ENCODE measurements at places on chromosomes 3 and 15.

GRCh38 chr3:109910772-109911171, 573.4 kb upstream of the DPPA4 start:
- no peak for DNase-seq

DNA sequence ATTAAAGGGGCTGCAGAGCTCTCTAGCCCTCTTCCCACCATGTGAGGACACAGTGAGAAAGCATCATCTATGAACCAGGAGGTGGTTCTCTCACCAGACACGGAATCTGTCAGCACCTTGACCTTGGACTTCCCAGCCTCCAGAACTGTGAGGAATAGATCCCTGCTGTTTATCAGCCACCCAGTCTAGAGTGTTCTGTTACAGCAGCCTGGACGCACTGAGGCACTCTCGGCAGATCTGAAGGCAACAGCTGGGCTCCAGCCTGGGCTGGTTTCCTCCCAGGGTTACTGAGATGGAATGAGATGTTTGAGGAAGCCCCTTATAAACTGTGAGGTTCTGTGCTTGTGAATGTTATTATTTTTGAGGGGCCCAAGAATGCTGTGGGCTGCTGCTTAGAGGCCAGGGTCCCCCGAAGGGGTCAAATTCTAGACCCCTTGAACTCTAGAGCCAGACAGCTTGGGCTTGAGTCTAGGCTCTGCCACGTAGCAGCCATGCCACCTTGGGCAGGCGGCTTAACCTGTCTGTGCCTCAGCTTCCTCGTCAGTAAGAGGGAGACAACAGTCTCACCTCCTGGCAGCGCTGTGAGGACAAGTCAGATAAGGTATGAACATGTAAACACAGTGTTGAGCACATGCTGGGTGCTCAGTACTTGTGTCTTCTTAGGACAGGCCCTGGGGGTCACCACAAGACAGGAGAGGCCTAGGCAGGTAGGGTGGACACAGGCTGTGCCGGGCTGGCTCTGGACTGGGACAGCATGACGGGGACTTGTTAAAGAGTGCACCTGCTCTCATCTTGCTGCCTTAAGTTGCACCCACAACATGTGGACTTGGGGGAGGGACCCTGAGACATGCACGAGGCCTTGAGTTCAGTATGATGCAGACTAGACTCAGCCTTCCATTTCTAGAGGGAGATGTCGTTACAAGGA, 49.2 kb downstream of the MGLL start:
- no peak for DNase-seq

GRCh38 chr15:74786551-74787165, 4.8 kb downstream of the CSK start:
- peak; percentile 60 for DNase-seq

GRCh38 chr3:4907643-4908432, 71.4 kb upstream of the BHLHE40 start:
- DNase-seq = no peak

DNA sequence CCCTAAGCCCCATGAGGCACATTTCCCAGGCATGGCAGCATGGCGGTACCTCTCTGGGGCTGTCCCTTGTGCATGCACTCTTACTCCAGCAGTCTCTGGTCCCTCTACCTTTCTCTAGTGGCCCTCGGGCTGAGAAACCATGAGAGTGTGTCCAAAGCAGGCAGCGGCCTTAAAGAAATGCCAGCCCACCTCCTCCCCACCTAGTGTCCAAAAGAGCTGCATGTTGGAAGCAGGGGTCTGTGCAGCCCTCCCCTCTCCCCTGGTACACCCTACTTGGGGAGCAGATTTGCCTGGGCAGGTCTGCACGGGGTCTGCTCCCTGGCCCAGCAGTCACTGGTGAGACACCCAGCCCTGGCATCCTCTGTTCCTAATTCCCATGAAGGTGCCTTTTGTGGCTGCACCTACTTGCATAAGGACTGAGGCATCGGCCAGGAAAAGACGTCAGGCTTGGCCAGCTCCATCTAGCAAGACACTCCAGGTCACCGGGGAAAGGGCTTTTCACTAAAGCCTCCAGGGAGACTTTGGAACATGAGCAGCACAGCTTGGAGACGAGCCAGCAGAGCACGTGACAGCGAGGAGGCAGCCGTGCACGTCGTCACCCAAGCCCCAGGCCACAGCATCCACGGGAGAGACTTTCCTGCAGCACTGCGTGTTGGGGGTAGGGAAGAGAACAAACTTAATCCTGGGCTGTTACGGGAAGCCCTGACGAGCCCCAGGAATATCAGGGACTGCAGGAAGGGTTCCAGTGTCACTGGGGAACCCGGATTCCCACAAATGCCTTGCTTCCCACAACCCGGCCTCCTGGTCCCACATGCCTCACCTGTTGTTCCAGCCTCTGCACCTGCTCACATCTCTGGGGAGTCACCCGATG, 38.8 kb downstream of the TM2D3 start:
- no peak for DNase-seq

DNA sequence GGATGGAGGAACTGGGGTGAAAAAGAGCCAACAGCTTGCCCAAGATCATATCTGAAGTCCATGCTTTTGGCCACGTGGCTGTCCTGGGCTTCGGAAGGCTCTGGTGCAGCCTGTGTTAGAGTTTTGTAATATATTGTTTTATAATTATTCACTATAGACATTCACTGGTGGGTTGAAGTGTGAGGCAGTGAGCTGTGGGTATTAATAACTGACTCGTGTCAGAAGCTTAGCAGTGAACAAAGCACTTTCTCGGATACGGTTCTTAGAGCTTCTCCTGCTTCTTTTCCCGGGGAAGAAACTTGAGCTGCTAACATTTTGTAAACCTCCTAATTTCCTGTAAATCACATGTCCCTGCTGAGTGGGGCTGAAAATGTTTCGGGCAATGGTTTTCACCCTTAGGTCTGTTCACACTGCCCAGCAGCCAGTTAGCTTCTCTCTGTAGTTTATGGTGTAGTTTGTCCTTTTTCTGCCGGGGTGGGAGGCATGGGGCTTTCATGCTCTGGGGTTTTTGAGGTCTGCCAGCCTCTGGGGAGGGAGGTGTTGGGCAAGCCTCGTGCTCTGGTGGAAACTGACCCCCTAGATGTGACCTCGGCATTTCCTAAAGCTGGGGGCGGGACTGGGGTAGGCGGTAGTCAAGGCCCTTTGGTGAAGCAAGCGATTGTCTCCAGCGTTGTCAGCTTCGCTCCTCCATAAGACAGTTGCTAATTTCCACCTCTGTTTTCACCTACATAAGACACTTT, 1.7 kb downstream of the MRAS start:
- DNase-seq = peak; percentile 29
